ENCODE measurements at places on chromosomes 7 and 10. TPM values are rescaled to one million over a fixed set of nuclear protein-coding genes. Genes with fewer than 3 reads are reported as not detected.

OR2A12 gene
- total RNA-seq = not detected

RNF32 gene
- total RNA-seq = 2.8 TPM

SFTPA1 gene
- not detected for total RNA-seq

JCAD gene
- total RNA-seq = 0.48 TPM

ENTPD7 gene
- total RNA-seq = 18.8 TPM

GJC3 gene
- 0.24 TPM for total RNA-seq

PKD2L1 gene
- not detected for total RNA-seq

PNLIPRP3 gene
- total RNA-seq = 13.0 TPM

TAS2R5 gene
- 2.8 TPM for total RNA-seq

SFRP5 gene
- total RNA-seq = not detected

STEAP1B gene
- 7.0 TPM for total RNA-seq

SEMA3E gene
- total RNA-seq = under 0.01 TPM

ASB10 gene
- total RNA-seq = not detected

LLCFC1 gene
- not detected for total RNA-seq

TPK1 gene
- total RNA-seq = 7.2 TPM

OPALIN gene
- not detected for total RNA-seq

SLC18A3 gene
- total RNA-seq = not detected

SPDYE9 gene
- total RNA-seq = not detected

SEMA3D gene
- not detected for total RNA-seq

TECPR1 gene
- total RNA-seq = 17.1 TPM

TAC1 gene
- total RNA-seq = 2.9 TPM

CTAGE4 gene
- total RNA-seq = not detected

TRPV5 gene
- not detected for total RNA-seq

SLC26A5 gene
- not detected for total RNA-seq

SPACDR gene
- 0.85 TPM for total RNA-seq

ELMO1 gene
- 1.4 TPM for total RNA-seq

TEX36 gene
- total RNA-seq = not detected

NODAL gene
- not detected for total RNA-seq

TBXAS1 gene
- total RNA-seq = 3.9 TPM

GOLGA7B gene
- total RNA-seq = 0.21 TPM

CNPY1 gene
- not detected for total RNA-seq

MUC3A gene
- total RNA-seq = not detected

PON1 gene
- total RNA-seq = not detected

FLNC gene
- total RNA-seq = 8.0 TPM

SLC39A12 gene
- total RNA-seq = not detected

PPP1R3C gene
- total RNA-seq = 6.0 TPM

CRYGN gene
- total RNA-seq = not detected

PTPRZ1 gene
- 7.2 TPM for total RNA-seq

TMEM273 gene
- total RNA-seq = 0.48 TPM

ANTXRL gene
- total RNA-seq = not detected

NME8 gene
- not detected for total RNA-seq

PITX3 gene
- not detected for total RNA-seq

TCERG1L gene
- total RNA-seq = not detected

CLDN3 gene
- not detected for total RNA-seq

TMEM213 gene
- total RNA-seq = not detected
